ENCODE measurements at places on chromosomes 6 and 20.

DNA sequence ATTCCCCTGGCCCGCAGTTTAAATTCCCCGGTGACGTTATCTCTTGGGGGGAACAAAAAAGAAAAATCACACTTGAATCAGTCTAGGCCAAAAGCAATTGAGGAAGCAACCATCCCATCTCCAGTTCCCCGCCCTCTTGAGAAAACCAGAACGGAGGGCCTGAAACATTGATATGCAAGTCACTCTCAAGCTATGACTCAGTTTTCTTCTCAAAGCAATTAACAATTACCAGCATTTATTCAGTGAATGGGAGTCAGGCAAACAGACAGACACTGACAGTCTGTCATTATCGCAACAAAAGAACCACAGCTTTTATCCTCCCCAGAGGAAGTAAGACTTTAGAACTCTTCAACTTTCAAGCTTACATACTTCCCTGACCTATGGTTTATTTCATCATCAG, 100.9 kb downstream of the OPRM1 start:
- no peak for DNase-seq

- DNase-seq = no peak
These were observed 1.9 kb downstream of the EIF2S2 start for GRCh38 chr20:34110025-34110744.

DNA sequence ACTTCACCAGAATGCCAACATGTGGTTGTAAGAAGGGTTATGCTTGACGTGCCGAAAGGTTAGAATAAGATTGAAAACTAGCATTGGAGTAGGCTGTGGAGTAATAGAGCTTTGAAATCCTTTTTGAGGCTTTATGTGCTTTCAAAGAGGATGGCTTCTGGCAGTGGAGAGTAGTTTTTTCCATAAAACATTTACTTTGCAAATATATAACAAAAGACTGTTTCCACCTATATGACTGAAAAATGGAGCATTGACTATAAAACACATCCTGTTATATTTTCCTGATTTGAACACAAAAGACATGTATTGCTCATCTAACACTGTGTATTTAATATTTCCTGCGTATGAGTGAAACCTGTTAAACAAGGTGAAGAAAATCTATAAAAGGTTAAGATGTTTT, 38.8 kb downstream of the ZFAND3 start:
- no peak for DNase-seq

GRCh38 chr6:37988696-37989095, 169.2 kb downstream of the ZFAND3 start:
- no peak for DNase-seq

GRCh38 chr6:89007209-89008000, 44.0 kb upstream of the RNGTT start:
- DNase-seq = peak; percentile 36

- peak; percentile 78 for DNase-seq
These were observed 8.3 kb upstream of the NCOA3 start for GRCh38 chr20:47493175-47493962.

GRCh38 chr6:125300992-125301434, 754 bp downstream of the HDDC2 start:
- no peak for DNase-seq

GRCh38 chr20:32359633-32360332, 1.7 kb downstream of the ASXL1 start:
- DNase-seq = no peak

DNA sequence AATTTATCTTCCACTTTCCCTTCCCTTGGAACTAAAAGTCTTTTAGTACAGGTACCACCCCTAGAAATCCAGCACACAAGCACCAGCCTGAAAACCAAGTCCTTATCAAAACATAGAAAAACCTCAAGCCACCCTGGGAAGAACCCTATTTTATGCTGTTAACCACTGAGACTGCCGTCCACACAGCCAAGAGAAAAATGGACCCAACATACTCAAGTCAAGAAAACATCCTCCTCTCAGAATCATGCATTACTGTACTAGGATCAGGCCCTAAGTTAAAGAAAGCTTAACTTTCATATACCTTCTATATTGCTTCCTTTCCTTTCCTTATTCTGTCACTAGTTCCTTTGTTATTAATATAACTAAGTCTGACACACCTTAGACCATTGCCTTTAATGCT, 16.9 kb upstream of the GOPC start:
- no peak for DNase-seq

DNA sequence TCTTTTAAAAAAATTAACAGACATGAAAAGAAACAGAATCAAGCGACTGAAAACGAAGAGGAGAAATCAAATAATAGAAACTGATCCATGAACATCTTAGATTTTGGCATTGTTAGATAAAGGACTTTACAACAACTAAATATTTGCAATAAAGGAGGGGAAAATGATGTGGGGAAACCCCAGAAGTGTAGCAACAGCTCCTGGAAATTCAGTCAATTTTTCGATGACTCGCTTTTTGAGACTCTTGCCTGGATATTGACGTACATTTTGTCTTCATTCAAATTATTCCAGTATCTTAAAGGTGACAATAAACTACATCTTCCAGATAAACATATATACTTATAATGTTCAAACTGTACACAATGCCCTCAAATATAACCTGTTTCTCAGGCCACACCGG, 44.1 kb downstream of the ADGB start:
- no peak for DNase-seq

DNA sequence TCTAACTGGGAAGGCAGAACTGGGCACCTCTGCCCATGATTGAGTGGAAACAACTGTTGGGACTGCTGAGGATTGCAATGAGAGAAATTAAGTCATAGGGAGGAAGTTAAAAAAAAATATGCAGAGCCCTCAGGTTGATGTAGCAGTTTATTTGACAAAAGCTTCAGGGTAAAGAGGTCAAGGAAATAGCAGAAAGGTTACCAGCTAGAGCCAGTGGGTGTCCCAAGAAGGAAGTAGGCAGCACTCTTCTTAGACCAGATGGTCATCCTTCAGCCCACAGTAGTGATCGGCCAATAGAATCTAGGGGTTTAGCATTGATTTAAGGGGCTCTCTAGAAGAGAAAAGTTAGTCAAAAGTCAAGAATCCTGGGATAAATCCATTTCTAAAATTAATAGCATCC, 21.7 kb upstream of the WFDC10A start:
- DNase-seq = no peak

- DNase-seq = no peak
These were observed 594.9 kb downstream of the CDH26 start for GRCh38 chr20:60553095-60553494.

DNA sequence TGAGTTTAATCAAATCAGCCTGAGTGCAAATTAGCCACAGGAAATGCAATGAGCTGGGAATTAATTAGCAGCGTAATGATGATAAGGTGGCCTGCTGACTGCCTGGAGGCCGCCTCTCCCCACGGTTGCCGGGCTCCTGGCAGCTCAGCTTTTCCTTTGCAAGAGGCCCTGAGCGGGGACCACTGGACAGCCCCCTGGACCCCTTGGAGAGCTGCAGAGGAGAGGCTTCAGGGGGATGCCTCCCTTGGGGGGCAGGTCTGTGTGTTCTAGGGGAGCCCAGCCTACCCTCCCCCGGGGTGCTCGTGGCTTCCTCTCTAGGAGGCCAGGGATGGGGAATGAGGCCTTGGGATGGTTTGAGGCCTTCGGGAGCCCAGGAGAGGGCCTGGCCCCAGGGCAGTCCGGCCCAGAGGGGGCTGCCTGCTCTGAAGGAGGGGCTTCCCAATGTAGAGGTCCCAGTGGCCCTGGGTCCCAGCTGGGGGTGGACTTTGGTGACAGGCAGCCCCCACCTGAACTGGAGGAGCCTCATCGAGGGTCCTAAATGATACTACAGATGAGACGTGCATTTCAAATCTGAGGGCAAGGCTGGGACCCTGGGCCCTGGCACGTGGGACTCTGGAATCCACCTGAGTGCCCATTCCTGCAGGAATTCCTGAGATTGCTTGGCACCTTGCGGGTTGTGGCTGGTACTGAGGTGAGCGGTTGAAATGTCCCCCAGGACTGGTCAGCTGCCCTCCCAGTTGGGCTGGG, 66.4 kb upstream of the BHLHE23 start:
- DNase-seq = no peak

- DNase-seq = no peak
These were observed 59.4 kb upstream of the DOK5 start for GRCh38 chr20:54415967-54416366.

- DNase-seq = peak; percentile 29
These were observed 53.1 kb upstream of the SNX9 start for GRCh38 chr6:157769776-157770426.

DNA sequence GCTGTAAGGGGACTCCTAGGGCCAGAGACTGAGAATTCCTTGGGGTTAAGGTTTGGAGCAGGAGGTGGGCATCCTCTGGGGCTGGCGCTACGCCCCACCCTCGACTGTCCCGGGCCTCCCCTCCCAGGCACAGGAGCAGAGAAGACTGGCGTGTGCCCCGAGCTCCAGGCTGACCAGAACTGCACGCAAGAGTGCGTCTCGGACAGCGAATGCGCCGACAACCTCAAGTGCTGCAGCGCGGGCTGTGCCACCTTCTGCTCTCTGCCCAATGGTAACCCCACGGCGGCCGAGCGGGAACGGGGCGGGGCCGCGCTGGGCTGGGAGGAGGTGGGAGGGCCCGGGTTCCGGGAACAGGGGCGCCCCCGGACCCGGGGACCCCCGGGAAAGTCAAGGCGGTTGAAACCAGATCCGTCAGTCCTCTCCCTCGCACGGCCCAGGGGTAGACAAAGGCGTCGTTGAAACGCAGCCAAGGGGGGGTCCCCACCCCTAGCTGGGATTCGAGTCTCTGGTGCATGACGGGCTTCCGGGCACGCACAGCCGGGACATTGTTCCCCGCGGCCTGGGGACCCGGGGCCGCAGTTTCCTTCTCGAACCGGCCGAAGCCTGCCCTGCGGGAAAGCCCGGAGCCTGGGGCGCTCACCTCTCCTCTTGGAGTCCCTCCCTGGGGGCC, 844 bp downstream of the WFDC2 start:
- DNase-seq = peak; percentile 78

GRCh38 chr6:30391240-30391639, 46.3 kb downstream of the RPP21 start:
- no peak for DNase-seq

GRCh38 chr6:3162565-3163247, 5.4 kb upstream of the TUBB2A start:
- DNase-seq = peak; percentile 54

GRCh38 chr20:31560094-31560745, 44.9 kb upstream of the ID1 start:
- DNase-seq = peak; percentile 67

DNA sequence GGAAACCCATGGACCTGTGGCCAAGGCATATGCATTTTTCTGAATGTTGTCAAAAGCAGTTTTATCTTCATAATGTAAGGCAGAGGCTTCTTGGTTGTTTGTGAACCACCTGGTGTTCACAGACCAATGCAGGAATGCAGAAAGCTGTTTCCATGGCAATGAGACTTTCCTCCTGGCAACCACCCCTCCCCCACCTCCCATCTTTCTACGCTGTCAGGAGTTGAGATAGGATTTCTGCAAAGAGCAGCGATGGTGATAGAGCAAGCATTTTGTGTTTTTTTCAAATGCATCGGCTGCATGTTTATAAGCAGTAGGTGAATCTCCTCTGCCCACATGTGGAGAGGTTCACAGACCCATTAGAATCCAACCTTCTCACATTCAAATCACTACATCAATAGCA, 114.1 kb upstream of the SMLR1 start:
- no peak for DNase-seq

GRCh38 chr6:19121521-19121920, 715.6 kb upstream of the ID4 start:
- no peak for DNase-seq

DNA sequence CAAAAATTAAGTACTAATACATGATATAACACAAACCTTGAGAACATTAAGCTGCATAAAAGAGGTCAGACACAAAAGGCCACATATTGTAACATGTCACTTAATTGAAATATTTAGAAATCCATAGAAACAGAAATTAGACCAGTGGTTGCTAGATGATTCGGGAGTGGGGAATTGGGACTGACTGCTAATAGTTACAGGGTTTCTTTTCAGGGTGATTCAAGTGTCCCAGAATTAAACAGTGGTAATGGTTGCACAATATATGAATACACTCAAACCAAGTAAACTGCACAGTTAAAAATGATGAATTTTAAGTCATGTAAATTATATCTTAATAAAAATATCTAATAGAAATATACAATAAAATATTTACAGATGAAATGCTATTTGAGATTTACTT, 174.5 kb downstream of the WDR27 start:
- DNase-seq = no peak

- no peak for DNase-seq
These were observed 604.7 kb upstream of the CITED2 start for GRCh38 chr6:139979021-139979725.

- DNase-seq = no peak
These were observed 26.5 kb downstream of the HLA-DOB start for GRCh38 chr6:32790306-32790705.

DNA sequence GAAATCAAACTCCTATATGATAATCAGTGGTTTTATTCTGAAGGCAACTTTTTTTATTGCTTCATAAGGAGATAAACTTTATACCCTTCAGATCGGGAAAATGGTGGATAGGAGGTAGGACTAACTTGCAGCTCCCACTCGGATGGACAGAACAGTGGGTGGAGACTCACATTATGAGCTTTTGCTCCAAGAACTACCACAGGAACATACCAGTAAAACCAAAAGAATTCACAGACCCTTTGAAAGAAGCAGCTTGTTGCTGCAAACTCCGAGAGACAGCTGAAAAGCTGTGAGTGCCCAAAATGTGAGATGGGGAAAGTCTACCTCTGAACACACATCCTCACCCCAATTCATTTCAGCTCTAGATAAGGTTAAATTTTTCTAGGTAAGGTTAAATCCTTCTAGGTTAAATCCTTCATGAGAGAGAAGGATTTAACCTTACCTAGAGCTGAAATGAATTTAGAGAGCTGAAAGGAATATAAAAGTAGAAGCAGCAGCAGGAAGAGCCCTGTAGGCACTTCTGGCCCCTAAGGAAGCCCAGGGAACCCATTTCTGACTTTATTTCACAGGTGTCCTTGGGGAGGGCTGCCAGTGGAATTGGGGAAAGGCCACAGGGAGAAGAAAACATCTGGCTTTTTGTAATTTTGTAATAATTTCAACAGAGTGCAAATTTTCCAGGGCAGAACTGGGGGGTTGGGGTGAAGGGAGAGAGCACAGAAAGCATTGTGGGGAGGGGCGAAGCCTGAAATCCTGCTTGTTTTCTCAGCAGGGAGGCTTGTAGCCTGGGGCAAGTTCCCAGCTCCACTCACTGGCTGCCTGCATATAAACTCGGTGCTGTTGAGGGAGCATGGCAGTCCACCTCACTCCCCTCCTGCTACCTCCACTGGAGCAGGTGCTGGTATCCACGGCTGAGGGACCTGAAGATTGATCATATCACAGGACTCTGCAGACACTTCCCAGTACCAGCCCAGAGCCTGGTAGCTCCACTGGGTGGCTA, 65.9 kb upstream of the HCRTR2 start:
- no peak for DNase-seq

GRCh38 chr6:51027283-51028065, 208.8 kb downstream of the TFAP2B start:
- DNase-seq = no peak

GRCh38 chr6:102064142-102064541, 670.6 kb downstream of the GRIK2 start:
- DNase-seq = no peak

DNA sequence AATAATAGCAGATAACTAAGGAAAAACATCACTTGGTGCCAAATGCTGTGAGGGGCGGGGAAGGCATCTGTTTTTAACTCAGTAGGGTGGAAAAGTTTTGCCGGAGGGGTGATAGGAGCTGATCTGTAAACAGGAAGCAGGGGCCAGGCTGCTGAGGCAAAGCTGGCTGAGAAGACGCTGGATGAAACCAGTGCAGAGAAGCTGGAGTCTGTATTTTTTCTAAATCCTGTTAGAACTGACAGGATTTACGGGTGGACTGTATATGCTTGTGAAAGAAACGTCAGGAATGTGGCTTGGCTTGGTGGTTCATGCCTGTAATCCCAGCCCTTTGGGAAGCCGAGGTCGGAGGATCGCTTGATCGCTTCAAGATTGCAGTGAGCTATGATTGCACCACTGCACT, 5.6 kb downstream of the PCMTD2 start:
- DNase-seq = no peak
